ENCODE measurements at places on chromosomes 3 and 15.

- DNase-seq, result no peak
Observed at GRCh38 chr3:8538913-8539312, 37.3 kb downstream of the LMCD1 start.

DNA sequence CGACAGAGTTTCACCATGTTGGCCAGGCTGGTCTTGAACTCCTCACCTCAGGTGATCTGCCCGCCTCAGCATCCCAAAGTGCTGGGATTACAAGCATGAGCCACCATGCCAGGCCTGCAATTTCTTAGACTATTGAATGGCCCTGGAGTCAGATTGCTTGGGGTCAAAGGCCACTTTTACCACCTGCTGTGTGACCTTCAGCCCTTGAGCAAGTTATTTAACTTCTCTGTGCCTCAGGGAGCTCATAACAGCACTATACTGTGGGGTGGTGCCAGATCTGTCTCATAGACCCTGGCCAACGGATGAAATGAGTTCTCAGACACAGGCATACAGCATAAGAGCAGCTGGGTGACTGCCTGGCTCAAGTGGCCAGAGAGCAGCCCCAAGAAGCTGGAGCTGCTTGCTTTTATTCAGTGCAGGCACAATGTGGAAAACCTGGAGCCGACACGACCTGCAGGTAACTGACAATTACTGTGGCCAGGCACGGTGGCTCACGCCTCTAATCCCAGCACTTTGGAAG is 44.9 kb upstream of the FURIN start:
- no peak for DNase-seq

- no peak for DNase-seq
Observed at GRCh38 chr3:18211116-18211515, 214.0 kb downstream of the SATB1 start.

GRCh38 chr3:188482929-188483328 is 329.0 kb downstream of the LPP start:
- no peak for DNase-seq

DNA sequence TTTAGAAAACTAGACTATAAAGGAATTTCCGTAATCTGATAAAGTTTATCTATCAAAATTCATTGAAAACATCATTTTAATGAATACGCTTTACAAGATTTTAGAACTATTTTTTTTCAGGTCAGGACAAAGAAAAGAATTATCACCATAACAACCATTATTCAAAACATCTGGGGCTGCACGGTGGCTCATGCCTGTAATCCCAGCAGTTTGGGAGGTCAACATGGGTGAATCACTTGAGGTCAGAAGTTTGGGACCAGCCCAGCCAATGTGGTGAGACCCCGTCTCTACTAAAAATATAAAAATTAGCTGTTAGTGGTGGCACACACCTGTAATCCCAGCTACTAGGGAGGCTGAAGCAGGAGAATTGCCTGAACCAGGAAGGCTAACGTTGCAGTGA is 260.4 kb downstream of the WNT5A start:
- no peak for DNase-seq

- no peak for DNase-seq
Observed at GRCh38 chr15:65032801-65033537, 3.5 kb upstream of the MTFMT start.

DNA sequence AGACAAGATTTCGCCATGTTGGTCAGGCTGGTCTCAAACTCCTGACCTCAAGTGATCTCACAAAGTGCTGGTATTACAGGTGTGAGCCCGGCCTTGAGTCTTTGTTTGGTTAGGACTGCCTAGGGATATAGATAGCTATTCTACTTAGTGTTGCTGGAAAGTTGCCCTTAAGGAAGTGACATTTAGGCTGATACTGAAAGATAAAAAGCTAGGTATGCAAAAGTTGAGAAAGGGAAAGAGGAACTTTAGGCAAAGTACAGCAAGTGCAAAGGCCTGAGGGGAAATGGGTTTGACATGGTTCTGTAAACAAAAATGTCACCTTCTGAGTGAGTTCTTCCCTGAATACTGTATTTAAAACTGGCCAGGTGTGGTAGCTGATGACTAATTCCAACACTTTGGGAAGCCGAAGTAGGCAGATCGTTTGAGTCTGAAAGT is 111.5 kb downstream of the ZNF609 start:
- no peak for DNase-seq

DNA sequence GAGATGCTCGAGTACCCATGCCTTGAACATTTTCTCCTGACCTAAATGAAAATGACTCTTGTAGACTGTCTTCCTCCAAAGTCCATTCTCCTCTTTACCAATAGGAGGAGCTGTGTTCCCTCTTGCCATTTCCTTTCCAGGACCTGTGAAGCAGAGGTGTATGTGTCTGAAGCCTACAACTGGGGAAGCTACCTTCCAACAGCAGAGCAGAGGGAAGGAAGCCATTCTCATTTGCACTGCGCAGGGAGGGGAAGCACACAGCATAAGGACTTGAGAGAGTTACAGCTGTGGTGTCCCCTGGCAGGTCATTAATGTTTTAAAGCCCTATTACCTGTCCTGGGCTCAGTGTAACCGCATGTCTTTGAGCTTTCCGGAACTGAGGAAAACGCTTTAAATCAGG is 38.7 kb downstream of the HSPBAP1 start:
- DNase-seq, result no peak

- DNase-seq, result no peak
Observed at GRCh38 chr3:72163809-72164634, 379.1 kb upstream of the PROK2 start.

DNA sequence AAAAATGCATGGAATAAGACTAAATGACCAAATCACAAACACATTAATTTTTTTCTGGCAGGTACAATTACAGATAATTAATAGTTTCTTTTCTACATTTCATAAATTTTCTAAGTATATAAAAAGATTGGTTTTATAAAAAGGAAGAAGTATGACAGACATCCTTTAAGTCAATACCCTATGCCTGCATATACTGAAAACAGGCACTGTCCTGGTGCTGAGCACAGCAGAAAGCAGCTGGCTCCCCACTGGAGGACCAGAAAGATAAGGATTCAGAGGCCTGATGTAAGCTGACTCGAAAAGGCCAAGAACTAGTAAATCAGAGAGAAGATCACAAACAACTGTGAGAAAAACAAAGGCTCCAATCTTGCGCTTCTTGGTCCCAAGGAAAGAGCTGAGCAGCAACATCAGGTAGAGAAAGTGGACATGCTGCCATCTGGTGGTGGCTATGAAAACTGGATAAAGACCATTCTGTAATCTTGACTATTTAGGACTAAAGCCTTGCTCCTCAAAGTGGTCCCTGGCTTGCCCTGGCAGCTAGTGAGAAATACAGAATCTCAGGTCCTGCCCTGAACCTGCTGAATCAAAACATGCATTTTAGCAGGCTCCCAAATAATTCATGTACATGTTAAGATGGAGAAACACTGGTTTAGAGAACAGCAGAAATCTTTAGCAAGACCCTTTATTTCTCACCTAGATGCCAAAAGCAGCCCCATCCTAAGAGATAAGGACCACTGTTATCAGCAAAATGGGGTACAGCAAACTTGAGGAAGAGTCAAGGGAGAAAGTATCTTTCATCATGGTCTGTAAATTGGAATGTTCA is 76.0 kb downstream of the TRANK1 start:
- DNase-seq, result no peak

Data from stimulated activated CD8-positive, alpha-beta memory T cell treated with anti-CD3 and anti-CD28 coated beads, Interleukin-15, amount 100 ng/mL, for 4 hours (primary cell).